Epithelial cell of proximal tubule (primary cell): ENCODE measurements at places on chromosomes 6 and 20.
A peak's percentile ranks its signal among the peaks of the same experiment; 100 is the strongest.

DNA sequence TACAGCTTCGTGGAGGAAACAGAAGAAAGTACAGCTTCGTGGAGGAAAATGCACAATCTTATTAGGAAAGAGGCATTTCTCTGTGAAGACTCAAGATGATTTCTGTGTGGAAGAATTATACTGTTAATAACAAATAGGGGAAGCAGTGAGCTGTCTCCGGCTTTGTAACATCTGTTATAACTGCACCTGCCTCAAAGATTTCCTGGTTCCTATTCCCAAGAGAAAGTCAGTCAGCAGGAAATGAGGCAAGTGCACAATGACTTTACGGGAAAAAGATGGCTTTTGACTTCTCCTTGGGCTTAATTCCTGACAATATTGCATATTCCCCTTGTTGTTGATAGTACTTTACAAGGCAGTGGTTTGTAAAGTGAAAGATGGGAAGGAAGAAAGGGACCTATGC is 538.5 kb downstream of the BMP2 start:
- no peak for DNase-seq

GRCh38 chr6:14501914-14502313 is 384.3 kb downstream of the CD83 start:
- DNase-seq: no peak

DNA sequence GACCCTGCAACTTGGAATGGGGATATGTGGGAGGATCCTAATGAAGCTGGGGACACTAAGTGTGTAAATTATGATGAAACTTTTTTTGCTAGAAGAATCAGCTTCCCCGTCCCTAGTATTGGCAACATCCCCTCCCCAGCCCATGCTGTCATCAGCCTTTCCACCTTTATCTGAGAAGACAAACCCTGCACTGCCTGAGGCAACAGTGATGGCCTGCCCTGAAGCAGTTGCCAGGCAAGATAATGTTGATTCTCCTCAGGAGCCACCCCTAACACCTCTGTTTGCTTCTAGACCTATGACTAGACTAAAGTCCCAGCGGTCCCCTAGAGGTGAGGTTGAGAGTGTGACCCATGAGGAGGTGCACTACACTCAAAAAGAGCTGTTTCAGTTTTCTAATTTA is 27.1 kb downstream of the MICA start:
- no peak for DNase-seq

DNA sequence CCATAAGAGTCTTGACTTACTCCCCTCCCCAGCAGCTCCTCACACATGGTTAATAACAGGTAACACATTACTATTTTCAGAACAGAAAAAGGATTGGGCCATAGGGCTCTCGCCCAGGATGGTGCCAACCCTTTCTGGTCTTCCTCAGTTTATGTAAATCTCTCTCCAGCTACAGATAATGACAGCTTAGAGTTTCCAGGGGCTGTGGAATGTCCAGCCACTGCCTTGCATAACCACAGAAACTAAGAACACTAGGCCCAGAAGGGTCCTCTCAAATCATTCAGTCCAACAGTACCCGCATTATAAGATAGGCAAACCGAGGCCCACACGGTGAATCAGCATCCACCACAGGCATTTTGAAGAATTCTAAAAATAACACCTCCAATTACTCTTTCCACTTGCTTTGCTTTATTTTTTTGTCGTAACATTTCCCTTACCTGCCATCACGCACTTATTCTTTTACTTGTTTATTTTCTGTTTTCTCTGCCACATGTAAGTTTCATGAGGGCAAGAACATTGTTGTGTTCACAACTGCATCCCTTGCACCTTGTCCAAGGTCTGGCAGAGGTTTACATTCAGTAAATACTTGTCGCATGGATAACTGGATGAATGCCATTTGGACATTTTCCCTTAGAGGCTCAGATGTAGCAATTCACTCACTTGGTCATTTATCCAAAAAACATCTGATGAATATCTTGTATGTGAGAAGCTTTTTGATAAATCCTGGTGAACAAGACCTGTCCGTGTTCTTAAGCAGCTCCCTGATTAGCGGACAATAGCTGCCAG is 6.4 kb upstream of the SDC4 start:
- no peak for DNase-seq

DNA sequence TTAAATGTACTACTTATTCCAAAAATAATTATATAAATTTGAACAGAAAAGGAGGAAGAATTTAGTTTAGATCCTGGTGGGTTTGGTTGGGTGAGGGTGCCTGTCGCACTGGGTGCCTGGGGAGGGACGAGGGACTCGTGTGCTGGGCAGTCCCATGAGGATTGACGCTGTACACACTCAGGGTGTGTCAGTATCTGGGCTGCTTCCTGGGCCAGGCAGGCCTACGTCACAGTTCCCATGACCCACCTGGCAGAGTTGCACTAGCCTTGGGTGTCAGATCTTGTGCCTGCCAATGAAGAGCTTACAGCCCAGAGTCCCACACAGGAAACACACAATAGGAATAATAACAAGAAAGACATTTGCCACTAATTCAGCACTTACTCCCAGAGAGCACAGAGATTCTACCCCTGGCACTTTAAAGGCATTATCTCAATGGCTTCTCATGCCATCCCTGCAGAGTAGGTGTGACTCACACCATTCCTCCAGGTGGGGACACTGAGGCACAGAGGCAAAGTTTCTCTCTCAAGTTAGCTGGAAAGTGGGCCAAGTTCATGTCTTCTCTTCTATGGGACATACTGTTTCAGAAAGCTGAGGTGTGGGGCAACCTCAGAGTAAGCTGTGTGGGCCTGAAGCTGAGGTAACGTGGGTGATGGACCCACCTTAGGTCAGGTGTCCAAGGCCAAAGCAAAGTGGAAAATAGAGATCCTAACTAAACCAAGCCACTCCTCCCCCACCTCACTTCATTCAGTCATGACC is 1.3 kb upstream of the SDCBP2 start:
- peak; percentile 35 for DNase-seq

GRCh38 chr6:140175486-140175885 is 801.0 kb upstream of the CITED2 start:
- DNase-seq: no peak

DNA sequence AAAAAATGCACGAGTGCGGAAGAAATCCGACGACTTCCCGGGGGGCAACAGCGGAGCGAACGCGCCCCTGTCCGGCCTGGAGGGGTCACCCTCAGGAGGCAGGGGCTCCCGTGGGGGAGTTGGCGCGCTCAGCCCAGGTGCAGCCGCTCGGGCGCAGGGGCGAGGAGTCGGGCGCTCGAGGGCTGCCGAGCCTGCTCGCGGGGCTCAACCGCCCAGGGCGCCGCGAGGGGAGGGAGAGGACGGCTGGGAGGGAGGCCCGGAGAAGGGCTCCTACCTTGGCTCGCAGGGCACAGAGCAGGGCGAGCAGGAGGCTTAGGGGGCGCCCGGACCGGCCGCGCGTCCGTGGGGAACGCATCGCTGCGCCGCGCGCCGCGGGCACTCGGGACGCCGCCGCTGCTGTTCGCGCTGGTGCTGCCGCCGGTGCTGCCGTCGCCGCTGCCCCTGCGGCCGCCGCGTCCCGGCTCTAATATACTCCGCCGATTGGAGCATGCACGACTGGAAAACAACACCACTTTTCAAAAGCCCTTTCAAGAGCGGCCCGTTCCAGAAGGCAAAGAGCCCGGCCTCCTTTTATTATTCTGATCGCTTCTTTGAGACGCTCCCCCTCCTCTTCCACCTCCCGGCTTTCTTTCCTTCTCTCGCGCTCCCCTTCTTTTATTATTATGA is 490 bp downstream of the JAG1 start:
- DNase-seq: no peak

DNA sequence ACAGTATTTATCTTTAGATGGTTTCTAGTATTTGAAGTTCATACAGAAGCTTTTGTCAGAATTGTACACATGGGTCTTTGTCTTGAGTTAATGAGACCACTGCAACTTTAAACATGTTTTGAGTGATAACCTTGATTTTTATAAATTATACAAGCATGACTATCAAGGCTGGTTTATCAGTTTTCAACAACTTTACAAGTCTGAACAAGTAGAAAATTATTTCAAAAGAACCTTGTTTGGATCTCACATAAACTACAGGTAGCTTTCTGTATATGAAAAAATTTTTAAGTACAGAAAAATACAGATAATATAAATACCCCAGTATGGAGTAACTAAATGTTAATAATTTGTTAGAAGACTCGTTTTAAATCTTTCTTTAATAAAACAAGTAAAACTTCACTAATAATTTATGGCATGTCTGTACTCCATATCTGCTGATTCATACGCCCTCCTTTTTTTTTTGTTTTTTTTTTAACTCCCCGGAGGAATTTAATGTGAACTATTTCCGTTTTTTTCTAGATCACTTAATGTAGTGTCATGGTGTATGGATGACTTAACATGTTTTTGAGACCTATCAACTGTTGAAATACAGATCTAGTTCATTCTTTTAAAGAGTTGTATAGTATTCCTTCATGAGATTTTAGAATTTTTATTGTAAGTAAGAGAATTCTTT is 18.3 kb downstream of the VAPB start:
- no peak for DNase-seq

DNA sequence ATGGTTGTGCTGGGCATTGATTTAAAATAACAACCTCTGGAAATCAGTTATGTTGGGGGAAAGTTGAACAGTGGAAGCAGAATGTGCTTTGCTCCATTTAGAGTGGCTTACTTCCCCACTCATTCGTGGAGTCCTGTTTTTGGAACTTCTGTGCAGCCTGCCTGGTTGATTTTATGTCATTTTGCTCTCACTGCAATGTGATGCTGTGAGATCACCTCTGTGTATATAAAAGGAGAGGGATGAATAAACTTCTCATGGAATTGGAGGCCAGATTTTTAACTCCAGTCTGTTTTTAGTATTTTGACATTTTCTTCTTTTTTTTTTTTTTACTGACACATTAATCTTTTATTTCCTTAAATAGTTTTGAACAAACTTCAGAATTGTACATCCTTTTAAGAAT is 139.0 kb downstream of the FNDC1 start:
- DNase-seq: no peak

- no peak for DNase-seq
These were observed 670.7 kb downstream of the UTRN start for GRCh38 chr6:144955859-144956258.

DNA sequence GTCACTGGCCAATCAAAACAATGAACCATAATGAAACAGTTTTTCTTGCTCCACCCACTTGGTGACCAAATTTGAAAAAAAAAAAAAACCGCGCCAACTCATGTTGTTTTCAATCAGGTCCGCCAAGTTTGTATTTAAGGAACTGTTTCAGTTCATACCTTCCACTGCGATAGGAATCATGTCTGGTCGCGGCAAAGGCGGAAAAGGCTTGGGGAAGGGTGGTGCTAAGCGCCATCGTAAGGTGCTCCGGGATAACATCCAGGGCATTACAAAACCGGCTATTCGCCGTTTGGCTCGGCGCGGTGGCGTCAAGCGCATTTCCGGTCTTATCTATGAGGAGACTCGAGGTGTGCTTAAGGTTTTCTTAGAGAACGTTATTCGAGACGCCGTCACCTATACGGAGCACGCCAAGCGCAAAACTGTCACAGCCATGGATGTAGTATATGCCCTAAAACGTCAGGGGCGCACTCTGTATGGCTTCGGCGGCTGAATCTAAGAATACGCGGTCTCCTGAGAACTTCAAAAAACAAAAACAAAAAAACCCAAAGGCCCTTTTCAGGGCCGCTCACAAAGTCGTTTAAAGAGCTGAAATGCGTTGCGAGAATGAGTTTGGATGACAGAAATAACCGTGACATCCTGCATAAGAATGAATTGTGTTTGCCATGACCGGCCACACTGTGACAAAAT is 16.7 kb downstream of the HFE start:
- peak; percentile 84 for DNase-seq

DNA sequence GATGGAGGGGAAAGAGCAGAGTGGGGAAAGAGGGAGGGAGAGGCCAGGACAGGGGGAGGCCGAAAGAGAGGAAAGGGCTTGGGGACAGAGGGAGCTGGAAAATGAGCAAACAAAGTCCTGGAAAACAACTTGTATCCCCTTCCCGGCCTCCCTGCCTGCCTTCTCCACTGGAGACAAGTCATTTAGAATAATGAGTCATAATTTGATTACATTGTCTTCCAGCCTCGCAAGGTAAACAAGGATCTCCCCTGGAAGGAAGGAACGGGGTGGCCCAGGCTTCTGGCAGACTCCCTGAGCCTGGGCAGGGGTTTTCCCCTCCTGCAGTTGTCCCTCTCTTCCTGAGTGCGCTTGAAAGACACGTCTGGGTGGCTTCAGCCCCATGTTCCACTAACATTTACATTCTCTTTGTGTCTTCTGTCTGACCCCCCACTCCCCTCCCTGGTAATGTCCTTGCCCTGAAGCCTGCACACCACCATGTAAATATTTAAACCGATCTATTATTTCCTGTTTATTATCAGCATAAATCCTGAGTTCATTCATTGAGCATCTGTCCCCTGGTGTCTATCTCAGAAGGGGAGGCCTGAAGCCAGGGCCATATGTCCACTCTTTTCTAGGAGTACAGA is 12.1 kb upstream of the MRPS18A start:
- DNase-seq: no peak

- DNase-seq: no peak
These were observed 88.6 kb upstream of the MOCS1 start for GRCh38 chr6:40022867-40023266.

DNA sequence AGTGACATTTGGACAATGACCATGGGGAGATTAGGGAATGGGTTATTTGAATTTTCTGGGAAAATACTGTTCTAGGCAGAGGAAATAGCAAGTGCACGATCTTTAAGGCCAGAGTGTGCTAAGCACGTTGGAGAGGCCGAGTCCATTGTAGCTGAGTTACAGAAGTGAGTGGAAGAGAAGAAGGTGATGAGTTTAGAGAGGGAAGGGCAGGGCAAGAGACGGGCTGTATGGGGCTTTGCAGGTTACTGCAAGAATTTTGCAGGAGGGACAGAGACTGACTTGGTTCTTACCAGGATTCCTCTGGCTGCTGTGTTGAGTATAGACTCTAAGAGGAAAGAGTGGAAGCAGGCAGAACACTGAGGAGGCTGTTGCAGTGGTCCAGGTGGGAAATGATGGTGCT is 1.1 kb upstream of the NCOA3 start:
- DNase-seq: no peak

GRCh38 chr20:32179515-32179914 is 28.0 kb downstream of the PLAGL2 start:
- no peak for DNase-seq
